Esophagus squamous epithelium (tissue), 5 donors: ENCODE measurements at places on chromosomes 11 and 22. TPM values are rescaled to one million over a fixed set of nuclear protein-coding genes. Genes with fewer than 3 reads are reported as not detected.

GRCh38 chr11:128359515-128359914, 227.8 kb downstream of the ETS1 start:
- H3K27me3 ChIP-seq: no peaks in the 10 kb centered on the region
- no peaks in the 10 kb centered on the region for H3K4me1 ChIP-seq
- no peak overlapping the region for H3K27ac ChIP-seq
- DNase-seq: no peak

GRCh38 chr11:126419801-126420697, 64.6 kb downstream of the ST3GAL4 start:
- peaks cover 21% of the 10 kb centered on the region for H3K4me1 ChIP-seq
- no peak for DNase-seq
- peaks cover 15% of the 10 kb centered on the region for H3K27me3 ChIP-seq

DNA sequence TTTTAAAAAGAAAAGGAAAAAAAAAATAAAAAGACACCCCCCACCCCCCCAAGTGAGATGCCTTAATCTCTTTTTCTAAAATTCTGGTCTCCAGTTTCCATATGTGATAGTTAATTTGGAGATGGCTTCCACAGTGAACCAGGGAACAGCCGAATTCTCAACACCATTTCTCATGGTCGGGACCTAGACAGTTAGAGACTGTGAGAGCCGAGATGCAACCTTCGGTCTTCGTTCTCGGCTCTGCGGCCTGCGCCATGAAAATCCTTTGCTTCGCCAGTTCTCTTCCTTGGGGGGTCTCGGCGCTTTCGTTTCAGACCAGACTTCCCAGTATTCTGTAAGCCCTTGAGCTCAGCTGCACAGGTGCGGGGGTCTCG, 723 bp downstream of the CACNG2 start:
- DNase-seq: no peak
- no peaks in the 10 kb centered on the region for H3K27me3 ChIP-seq
- H3K36me3 ChIP-seq: no peaks in the 10 kb centered on the region

- no peak overlapping the region for H3K27ac ChIP-seq
- DNase-seq: no peak
- no peaks in the 10 kb centered on the region for H3K27me3 ChIP-seq
- H3K4me3 ChIP-seq: no peak overlapping the region
- peaks cover 27% of the 10 kb centered on the region for H3K4me1 ChIP-seq
- peaks cover 29% of the 10 kb centered on the region for H3K36me3 ChIP-seq
Measured at GRCh38 chr11:19934828-19935259, 222.2 kb downstream of the NAV2 start.

Gene ABCC8
- total RNA-seq: not detected

Gene NCR3LG1
- total RNA-seq: 1.5 TPM

Gene OR51Q1
- not detected for total RNA-seq

GRCh38 chr11:36702330-36703054, 104.5 kb upstream of the RAG2 start:
- no peak overlapping the region for H3K27ac ChIP-seq
- H3K4me1 ChIP-seq: no peaks in the 10 kb centered on the region
- H3K36me3 ChIP-seq: no peaks in the 10 kb centered on the region
- H3K4me3 ChIP-seq: no peak overlapping the region
- no peaks in the 10 kb centered on the region for H3K27me3 ChIP-seq
- DNase-seq: no peak

GRCh38 chr11:30876663-30877396, 290.7 kb upstream of the MPPED2 start:
- DNase-seq: no peak
- no peaks in the 10 kb centered on the region for H3K36me3 ChIP-seq
- no peaks in the 10 kb centered on the region for H3K4me1 ChIP-seq
- H3K27me3 ChIP-seq: no peaks in the 10 kb centered on the region

DNA sequence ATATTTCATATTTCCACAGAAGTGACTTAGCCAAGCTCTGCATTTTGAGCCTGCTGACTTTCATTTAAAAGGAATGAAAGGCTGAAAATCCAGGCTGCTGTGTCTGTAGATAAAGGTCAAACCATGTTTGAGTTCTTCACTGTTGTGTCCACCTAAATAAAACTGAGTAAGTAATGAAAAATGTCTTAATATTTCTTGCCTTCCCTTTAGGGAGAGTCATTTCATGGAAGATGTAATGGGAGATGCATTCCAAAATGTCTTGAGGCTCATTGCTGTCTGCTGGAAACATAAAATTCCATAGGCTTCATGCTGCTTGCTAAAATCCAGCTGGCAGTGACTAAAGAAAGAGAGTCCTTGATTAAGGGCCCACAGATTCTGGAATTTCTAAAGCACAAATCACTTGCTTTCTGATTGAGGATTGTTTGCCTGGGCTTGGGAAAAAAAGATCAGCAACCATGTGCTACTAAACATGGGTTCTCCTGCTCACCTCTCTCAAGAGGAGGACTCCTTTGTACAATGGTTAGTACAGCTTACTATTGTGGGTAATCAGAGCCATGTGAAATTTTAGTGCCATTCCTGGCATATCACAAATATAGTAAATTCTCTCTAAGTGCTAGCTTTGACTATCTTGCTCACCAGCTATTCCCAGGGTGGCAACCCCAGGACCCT, 56.9 kb downstream of the PANX1 start:
- no peak overlapping the region for H3K4me3 ChIP-seq
- no peaks in the 10 kb centered on the region for H3K27me3 ChIP-seq
- H3K27ac ChIP-seq: no peak overlapping the region

DNA sequence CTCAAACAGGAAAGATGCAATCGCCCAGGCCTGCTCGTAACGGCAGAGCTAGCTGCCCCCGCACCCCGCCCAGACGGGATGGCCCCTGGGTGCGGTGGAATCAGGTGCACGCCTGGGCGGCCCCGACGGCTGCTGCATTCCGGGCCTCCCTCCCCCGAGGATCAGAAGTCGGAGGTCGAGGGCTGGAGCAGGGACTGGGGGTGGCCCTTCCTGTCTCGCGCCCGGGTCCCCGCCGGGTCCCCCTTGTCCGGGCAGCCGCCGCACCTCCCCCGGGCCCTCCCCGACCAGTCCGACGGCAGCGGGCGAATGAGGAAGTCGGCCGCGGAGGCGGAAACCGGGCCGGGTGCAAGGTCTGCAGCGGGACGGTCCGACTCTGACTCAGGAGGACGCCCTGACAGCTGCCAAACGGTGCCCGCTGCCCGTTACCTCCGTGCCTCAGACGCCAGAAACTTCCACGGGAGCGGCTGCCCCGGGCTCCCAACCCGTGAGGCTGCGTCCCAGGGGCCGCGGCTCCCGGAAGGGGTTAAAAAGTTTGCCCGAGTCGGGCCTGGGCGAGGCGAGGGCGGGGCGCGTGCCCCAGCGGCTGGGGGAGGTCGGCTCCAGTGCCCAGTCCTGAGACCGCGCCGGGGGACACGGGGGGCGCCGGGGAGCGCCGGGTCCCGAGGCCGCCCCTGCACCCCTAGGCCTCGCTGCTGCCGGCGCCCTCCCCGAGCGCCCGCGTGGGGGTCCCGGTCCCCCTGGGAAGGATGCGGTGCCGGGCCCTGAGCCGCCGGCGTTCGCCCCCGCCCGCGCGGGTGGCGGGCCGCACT, 663 bp downstream of the MYH9 start:
- peak overlapping the region; percentile 100 for H3K27ac ChIP-seq
- H3K27me3 ChIP-seq: no peaks in the 10 kb centered on the region
- no peak for DNase-seq
- H3K4me3 ChIP-seq: peak overlapping the region; percentile 99
- peaks cover 20% of the 10 kb centered on the region for H3K36me3 ChIP-seq

GRCh38 chr11:123434262-123434661, 4.2 kb downstream of the GRAMD1B start:
- no peak overlapping the region for H3K4me3 ChIP-seq
- H3K36me3 ChIP-seq: no peaks in the 10 kb centered on the region
- DNase-seq: no peak
- H3K27me3 ChIP-seq: no peaks in the 10 kb centered on the region
- H3K4me1 ChIP-seq: peaks cover 11% of the 10 kb centered on the region
- H3K27ac ChIP-seq: no peak overlapping the region

DNA sequence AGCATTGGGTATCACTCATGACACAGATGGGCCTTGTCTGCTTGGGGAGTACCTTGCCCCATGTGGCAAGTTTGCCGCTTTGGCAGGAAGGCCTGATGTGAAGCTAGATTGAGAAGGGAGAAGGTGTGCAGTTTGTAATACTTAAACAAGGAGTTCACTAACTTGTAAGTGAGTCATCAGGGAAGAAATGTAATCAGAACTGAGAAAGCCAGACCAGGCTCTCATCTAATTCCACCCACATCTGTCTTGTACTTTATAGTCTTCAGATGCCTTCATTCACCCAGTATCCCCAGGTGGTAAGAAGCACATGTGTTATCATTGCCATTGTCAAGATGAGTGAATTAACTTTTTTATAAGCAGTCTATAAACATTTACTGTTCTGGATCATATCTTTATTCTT, 116.0 kb upstream of the DDI1 start:
- H3K36me3 ChIP-seq: no peaks in the 10 kb centered on the region
- H3K4me3 ChIP-seq: no peak overlapping the region
- DNase-seq: no peak
- no peak overlapping the region for H3K27ac ChIP-seq
- H3K27me3 ChIP-seq: no peaks in the 10 kb centered on the region

- no peak overlapping the region for H3K4me3 ChIP-seq
- DNase-seq: no peak
Measured at GRCh38 chr22:39671936-39672335, 101.4 kb downstream of the CACNA1I start.

Gene PYGM
- total RNA-seq: 0.95 TPM

GRCh38 chr22:17119481-17120202, 1.5 kb downstream of the TMEM121B start:
- DNase-seq: no peak
- peaks cover 5% of the 10 kb centered on the region for H3K4me1 ChIP-seq
- H3K27ac ChIP-seq: no peak overlapping the region
- H3K4me3 ChIP-seq: no peak overlapping the region
- no peaks in the 10 kb centered on the region for H3K36me3 ChIP-seq

Gene PGA5
- total RNA-seq: 0.22 TPM

DNA sequence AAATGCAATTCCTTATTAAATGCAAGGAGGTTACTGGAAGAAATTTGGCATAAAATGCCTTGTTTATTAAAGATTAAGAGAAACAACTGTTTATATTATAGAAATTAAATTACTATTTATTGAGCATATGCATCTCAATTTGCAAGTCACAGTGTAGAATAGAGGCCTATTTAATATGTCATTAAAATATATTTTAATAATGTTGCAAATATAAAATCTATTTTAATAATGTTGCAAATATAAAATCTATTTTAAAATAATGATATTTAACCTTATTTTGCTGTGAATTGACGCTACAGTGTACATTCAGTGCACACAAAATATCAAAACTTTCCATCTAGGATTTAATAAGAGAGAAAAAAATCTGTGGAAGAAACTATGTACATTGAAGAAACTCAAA, 188.1 kb downstream of the CNTN5 start:
- H3K4me1 ChIP-seq: no peaks in the 10 kb centered on the region
- DNase-seq: no peak
- no peak overlapping the region for H3K27ac ChIP-seq
- H3K36me3 ChIP-seq: no peaks in the 10 kb centered on the region
- no peak overlapping the region for H3K4me3 ChIP-seq

DNA sequence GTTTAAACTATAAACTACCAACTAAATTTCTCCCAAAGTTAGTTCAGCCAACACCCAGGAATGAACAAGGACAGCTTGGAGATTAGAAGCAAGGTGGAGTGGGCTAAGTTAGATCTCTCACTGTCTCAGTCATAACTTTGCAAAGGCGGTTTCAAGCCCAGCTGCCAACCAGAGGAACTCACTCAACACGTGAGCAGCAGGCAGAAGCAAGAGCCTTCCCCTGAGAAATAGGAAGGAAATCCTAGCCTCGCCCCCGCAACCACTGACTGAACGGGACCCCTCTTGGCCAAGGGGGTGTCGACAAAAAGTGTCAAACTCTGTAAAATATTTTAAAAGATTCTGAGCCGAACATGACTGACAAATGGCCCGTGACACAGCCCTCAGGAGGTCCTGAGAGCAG, 4.4 kb upstream of the KRTAP5-9 start:
- H3K27me3 ChIP-seq: peaks cover 10% of the 10 kb centered on the region
- H3K4me1 ChIP-seq: no peaks in the 10 kb centered on the region
- no peak overlapping the region for H3K27ac ChIP-seq
- no peaks in the 10 kb centered on the region for H3K36me3 ChIP-seq

- DNase-seq: no peak
- H3K27ac ChIP-seq: no peak overlapping the region
- no peak overlapping the region for H3K4me3 ChIP-seq
- no peaks in the 10 kb centered on the region for H3K4me1 ChIP-seq
- H3K36me3 ChIP-seq: no peaks in the 10 kb centered on the region
Measured at GRCh38 chr11:125228445-125228844, 63.9 kb downstream of the PKNOX2 start.

DNA sequence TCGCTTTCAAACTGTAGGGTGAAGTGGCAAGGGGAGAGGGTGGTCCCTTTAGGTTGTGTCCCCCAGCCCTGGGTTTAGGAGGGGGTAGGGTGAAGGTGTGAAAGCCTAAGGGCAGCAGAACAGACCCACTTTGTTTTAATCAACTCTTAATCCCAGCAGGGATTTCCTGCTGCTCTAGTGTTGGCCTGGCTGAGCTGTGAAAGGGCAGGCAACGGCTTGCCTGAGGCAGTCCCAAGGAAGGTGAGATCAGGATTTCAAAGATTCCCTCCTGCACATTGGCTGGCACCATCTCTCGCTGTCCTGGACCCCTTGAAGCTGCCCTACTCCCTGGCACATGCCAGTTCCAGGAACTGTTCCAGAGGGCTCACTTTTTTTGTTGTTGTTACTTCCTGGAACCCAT, 221.3 kb downstream of the INSC start:
- no peaks in the 10 kb centered on the region for H3K36me3 ChIP-seq
- H3K27me3 ChIP-seq: no peaks in the 10 kb centered on the region
- no peak overlapping the region for H3K4me3 ChIP-seq
- no peak overlapping the region for H3K27ac ChIP-seq
- no peak for DNase-seq

Gene PIH1D2
- total RNA-seq: 1.7 TPM

DNA sequence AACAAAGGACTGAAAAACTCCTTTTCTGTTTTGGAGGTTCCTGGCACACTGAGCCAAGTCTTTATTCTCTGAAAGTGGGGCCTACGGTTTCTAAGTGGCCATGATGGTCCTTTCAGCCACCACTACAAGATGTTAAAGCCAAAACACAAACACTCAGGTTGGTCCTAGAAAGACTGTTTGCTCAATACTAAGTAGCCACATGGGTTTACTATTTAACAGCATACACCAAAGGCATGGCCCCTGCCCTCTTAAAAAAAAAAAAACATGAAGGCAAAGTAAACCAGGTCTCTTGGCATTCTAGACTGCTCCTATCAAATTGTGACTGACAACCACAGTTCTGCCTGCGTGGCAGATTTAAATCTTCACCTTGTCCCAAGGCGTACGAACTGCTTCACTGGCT, 123.6 kb upstream of the BID start:
- no peak overlapping the region for H3K4me3 ChIP-seq
- H3K36me3 ChIP-seq: peaks cover 7% of the 10 kb centered on the region
- H3K4me1 ChIP-seq: peaks cover 1% of the 10 kb centered on the region
- no peak for DNase-seq
- H3K27me3 ChIP-seq: no peaks in the 10 kb centered on the region

Gene EIF3D
- total RNA-seq: 250 TPM

DNA sequence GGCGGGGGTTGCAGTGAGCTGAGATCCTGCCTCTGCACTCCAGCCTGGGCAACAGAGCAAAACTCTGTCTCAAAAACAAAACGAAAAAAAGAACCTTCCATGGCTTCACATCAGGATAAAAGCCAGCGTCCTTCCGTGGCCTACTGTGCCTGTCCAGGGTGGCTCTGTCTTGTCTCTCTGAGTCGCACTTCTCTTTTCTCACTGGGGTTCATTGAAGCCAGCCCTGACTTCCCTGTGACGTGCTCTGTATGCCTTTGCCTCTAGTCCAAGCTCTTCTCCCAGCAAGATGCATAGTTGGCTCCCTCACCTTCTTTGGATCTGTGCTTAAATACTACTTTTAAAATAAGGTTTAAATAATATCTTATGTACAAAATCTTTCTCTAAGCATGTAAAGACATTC, 11.6 kb downstream of the ATXN10 start:
- H3K36me3 ChIP-seq: no peaks in the 10 kb centered on the region
- DNase-seq: no peak
- H3K4me1 ChIP-seq: peaks cover 83% of the 10 kb centered on the region
- no peak overlapping the region for H3K4me3 ChIP-seq
- no peaks in the 10 kb centered on the region for H3K27me3 ChIP-seq
